Activated CD4-positive, alpha-beta T cell treated with anti-CD3 and anti-CD28 coated beads for 48 hours (primary cell): ENCODE measurements at places on chromosomes 5 and 9.

- DNase-seq, result no peak
These were observed 3.0 kb downstream of the SURF6 start for GRCh38 chr9:133333011-133333410.

DNA sequence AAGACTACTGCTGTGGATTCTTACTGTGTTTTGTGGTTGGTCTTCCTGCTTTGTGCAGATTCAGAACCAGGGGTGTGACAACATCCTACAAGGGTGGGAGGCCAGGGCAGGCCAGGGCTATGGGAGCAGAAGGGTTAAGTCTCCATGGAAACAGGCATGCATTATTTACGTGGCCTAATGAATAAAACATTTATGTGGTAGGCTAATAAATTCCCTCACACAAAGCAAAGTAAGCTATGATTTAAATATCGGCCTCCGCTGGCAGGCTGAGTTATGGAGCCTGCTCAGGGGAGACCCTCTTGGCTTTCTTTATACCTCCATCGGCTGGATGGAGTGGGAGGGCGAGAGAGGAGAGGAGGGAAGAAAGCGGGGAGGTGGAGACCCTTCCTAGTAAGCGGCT is 230.3 kb upstream of the MVB12B start:
- no peak for DNase-seq

DNA sequence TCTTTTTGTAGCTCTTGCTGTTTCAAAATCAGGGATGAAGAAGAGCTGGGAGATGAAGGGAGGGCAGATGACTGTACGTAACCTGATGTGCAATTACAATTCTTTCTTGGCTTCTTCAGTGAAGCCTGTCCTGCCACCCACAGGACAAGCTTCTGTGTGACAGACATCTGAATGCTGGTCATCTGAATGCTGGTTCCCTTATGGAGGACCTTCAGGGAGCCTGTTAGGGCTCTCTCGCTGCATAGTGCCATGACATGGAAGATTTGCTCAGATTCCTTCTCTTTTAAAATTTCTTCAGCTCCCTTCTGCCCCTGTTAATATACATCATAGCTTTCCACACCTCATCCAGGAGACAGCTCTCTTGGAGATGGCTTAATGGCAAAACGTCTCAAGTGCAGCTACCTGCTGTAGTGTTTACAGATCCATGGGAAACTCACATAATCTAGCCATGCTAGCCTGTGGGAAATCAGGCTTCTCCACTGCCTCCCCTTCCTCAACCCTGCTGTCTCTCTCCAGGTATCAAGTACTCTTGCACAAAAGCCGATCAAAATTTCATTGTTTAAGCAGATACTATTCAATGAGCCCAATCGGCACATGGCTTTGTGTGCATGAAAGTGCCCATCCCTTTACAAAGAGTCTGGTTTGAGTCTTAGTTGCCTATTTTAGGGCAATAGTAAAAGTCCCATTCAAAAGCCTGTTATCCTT is 134.6 kb downstream of the RAB3C start:
- no peak for DNase-seq

- DNase-seq, result no peak
These were observed 6.6 kb downstream of the FBXW11 start for GRCh38 chr5:171999877-172000276.

- DNase-seq, result no peak
These were observed 58.2 kb upstream of the CKS2 start for GRCh38 chr9:89252651-89253267.

GRCh38 chr5:115555084-115555633 is 10.6 kb upstream of the FEM1C start:
- DNase-seq, result no peak

DNA sequence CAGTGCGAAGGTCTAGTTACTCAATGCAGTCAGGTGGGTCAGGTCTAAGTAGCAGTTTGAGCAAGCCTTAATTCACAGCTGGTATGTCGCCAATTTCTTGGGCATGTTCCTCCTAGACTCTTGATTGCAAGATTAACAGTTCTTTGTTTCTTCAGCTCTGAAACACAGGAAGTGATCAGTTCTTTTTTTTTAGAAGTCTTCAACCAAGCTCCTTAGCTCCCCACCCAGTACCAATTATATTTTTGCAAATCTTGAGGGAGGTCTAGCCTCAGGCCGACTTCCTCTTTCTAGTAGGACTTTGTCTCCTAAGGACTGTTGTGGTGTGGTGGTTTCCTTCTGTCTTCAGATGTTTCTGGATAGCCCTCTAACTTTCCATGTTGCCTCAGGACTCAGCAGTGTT is 2054.2 kb downstream of the MAT2B start:
- no peak for DNase-seq

DNA sequence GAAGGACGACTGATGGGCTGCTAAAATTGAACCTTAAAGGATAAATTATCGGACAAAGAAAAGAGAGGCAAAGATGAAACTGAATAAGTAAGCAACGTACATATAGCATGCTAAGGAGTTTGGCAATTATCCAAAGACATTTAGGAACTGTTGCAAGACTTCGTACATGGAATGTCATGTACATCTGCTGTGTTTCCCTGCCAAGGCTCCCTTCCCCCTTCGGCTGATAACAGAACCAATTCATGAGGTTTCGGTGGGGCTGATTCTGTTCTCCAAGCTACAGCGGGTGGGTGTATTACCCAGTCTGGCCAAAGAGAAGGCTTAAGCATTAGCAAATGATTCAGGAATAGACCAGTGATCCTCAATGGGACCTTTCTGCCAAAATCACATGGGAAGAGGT is 190.9 kb upstream of the FREM1 start:
- no peak for DNase-seq

GRCh38 chr5:170449232-170449631 is 54.6 kb upstream of the KCNIP1 start:
- no peak for DNase-seq

DNA sequence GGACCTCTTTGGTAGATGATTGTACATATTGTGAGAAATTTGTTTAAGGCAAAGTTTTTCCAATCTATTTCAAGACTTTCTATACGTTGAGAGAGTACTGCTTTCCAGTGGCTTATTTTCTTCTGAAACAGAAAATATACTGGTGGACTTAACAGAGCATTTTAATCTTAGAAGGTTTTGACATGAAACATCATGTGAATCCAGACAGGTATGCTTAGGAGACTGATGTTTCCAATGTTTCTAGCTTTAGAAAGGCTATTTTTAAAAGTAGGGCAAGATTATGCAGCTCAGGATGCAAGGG is 71.0 kb downstream of the PIK3R1 start:
- no peak for DNase-seq

GRCh38 chr5:113020461-113021273 is 44.1 kb downstream of the DCP2 start:
- DNase-seq, result peak; percentile 31

DNA sequence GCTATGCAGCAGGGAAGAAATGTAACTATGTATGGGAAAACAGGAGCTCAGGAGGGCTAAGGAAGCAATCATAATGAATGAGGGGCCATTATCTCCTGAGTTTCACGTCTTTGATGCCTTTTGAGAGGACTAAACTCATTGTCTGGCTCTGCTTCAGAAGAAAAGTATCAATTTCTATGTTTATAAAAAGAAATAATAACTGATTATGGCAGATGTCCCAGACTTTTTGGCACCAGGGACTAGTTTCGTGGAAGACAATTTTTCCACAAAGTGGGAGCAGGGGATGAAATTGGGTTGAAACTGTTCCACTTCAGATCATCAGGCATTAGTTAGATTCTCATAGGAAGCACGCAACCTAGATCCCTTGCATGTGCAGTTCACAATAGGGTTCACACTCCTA is 8.7 kb upstream of the IL7R start:
- DNase-seq, result no peak

DNA sequence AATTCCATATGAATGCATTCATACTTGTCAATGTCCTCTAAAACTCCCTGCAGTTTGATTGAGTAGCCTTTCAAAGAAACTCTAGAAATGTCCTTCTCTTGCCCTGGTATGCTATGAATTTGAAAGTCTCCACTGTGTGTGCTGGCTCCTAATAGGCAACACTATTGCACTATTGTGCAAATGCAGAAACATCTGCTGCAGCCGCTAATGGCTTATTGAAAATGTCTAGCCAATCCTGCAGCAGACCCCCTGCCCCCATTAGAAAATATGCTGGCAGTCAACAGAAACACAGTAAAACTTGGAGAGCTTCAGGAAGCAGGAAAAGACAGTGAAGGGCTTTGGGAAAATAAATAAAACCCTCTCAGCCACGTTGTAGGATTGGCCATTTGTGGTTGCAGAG is 87.3 kb upstream of the GRAMD2B start:
- no peak for DNase-seq

DNA sequence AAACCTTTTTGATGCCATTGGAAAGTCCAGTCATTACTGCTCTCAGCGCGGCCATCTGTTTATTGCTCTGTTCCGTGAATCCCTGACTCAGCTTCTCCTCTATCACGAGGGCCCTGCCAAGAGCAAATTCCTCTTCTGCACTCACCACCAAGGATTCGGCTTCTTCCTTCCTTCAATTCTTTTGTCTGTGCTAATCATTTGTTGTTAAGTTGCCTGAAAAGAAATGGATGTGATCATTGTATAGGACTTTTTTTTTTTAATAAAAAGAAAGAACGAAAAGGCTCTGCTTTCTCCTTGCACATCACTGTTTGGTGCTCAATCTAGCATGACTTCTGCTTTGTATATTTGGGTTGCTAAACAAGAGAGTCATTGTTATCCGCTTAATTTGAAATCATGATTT is 128.7 kb upstream of the PIK3R1 start:
- no peak for DNase-seq

DNA sequence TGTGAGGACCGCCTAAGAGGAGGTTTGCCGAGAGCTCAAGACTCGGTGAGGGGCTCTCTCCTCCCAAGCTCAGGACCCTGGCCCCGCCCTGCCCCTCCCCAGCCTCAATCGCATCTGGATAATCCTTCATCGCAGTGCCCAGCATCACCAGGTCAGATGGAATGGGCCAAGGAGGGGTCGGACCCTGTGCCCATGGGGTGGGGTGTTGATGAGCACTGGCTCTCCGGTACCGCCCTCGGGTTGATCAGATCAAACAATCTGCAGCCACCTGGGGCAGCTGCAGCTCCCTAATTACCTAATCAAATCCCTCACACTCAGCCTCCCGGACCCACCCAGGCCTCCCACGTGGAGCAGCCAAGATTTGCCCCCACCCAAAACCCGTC is 24.4 kb upstream of the TDRD7 start:
- no peak for DNase-seq

DNA sequence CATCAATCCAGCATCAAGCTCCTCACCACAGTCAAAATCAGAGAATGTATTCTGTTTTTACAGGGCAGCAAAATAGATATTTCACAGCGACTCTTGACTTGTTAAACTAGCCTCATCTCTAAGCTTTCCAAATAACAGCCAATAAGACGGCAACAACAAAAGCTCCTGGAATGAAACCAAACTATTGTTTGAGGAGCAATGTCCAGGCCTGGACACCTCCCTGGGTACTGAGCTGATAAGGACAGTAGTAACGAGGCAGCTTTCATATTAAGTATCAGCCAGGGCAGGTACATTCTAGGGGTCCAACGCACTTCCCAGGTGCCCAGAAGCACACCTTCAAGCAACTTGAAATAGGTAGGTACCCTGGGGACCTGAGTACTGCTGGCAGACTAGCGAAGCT is 260.3 kb downstream of the ENC1 start:
- DNase-seq, result no peak

DNA sequence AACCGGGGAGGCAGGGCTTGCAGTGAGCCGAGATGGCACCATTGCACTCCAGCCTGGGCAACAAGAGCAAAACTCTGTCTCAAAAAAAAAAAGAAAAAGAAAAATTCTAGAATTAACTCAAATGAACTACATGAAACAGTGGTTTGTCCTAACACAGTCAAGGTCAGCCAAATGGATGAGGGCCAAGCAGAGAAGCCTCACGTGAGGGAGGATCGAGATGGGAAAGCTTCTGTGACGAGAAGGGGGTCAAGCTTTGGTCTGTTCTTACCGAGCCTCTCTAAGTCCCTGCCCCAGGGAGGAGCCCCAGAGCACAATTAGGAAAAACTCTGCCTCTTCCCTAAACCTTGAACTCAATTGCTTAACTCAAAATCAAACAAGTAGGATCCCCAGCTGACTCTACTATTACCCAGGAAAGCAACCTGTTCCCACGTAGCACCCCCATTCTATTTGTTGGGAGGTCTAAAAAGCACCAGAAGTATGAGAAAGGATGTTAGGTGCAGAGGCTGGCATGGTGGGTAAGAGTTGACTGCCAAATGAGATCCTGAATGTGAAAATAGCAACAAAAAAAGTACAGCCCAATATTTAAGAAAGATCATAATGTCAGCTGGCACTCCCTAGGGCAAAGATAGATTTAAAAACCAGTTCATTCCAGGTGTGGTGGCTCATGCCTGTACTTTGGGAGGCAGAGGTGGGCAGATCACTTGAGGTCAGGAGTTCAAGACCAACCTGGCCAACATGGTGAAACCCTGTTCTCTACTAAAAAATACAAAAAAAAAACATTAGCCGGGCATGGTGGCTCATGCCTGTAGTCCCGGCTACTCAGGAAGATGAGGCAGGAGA is 7.2 kb downstream of the ALDH7A1 start:
- no peak for DNase-seq
